C1 segment of cervical spinal cord (tissue), 14 donors: ENCODE measurements at places on chromosomes 7 and 10.
A peak's percentile ranks its signal among the peaks of the same experiment; 100 is the strongest.

DNA sequence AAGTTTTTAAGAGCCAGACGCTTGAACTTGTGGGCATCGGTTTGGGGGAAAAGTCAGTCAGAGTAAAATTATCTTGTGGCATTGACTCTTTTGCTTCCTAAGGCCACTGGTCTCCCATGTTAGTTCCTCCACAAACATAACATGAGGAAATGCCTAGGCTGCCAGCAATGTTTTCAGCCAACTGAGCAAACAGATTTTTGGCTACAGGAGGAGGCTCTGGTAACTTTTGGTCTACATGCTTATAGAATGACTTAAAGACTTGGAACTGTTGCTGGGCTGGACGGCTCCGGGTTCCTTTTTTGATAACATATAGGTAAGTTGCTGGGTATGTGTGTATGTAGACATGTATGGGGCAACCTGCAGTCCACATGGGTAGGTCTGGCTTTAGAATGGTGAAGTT lies 9.6 kb upstream of the ZNF239 start:
- no peak for DNase-seq

- DNase-seq, result no peak
Observed at GRCh38 chr7:113622796-113623195, 296.0 kb downstream of the PPP1R3A start.

DNA sequence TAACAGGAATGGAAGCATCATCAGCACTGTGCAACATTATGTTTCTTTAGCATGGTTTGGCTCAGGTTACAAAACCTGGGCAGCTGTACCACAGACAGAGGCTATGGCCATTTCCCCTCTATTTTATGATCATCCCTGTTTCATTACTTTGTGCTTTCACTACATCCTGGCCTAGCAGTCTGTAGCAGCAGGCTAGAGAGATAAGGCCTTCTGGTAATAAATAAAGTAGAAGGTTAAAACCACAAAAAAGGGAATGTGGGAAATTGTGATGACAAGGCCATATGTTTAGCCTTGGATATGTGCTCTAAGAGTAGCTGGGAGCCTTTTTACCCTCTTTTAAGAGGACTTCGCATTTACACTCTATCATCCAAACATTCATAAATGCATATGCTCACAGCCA lies 266.2 kb upstream of the PHF14 start:
- DNase-seq, result no peak

DNA sequence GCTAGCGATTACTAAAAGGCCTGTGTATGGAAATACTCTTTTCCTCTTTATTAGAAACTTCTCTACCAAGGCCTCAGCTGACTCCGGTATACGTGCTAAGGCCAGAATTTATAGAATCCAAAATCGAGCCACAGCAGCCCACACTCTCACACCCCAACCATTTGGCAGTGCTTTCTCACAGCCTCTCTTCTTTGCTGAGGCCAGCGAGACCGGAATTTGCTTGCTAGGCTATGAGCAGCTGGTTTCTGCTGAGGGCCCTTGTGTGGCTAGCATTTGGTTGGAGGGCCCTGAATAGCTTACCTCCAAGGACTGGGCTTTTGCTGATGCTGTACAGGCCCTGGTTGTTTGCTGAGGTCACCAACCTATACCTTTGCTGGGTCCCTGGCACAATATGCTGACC lies 46.1 kb downstream of the ITGB8 start:
- no peak for DNase-seq

GRCh38 chr10:93189944-93190343 lies 116.3 kb downstream of the CYP26A1 start:
- DNase-seq, result no peak

- DNase-seq, result no peak
Observed at GRCh38 chr10:43852644-43853214, 204.0 kb upstream of the ZNF32 start.

DNA sequence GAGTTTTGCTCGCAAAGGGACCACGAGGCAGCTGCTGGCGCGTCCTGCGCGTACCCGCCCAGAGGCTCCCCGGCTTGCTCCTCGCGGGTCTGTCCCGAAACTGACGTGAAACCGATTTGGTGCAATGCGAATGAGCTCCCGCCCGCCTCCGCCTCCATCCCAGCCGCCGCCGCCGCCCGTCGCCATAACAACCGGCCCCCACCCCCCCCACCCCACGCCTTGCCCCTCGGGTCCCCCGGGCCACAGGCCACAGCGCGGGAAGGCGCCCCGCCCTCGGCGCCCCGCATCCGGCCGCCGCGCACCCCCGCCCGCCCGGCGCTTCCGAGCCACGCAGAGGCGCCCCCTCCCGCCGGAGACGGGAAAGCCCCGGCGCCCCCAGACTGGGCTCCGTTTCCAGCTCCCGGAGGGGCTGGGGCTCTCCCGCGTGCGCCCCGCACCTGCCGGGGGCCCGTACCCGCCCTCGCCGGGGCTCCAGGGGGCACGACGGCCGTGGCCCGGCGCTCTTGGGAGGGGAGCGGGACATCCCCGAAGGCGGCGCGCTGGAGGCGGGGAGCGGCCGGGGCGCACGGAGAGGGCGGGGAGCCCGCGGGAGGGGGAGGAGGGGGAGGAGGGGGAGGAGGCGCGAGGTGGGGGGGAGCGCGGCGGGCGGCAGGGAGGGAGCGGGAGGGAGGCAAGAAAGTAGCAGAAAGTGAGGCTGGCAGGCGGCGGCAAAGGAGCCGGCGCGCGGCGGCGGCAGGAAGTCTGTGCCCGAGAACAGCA lies at the start of gene CAMK1D:
Gene CAMK1D (plus strand): TSS at position 678 of the 759 bp plus-strand sequence.
- DNase-seq, result peak; percentile 33

DNA sequence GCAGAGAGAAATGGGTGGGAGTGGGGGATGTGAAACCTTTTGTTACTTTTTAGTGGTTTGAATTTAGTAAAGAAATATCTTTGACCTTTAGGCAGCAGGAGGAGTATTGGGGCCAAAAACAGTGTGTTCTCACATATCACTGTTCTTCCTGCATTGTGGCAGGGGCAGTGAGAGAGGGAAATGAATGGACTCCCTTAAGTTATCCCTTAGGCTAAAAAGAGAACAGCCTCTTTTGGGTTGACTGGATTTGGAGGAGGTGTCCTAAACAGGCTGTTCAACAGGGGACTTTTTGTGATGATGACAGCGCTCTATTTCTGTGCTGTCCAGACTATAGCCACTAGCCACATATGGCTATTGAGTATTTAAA lies 22.3 kb downstream of the ZNF775 start:
- no peak for DNase-seq

GRCh38 chr7:44767912-44768627 lies 19.4 kb downstream of the ZMIZ2 start:
- DNase-seq, result no peak

- DNase-seq, result peak; percentile 23
Observed at GRCh38 chr7:149850716-149851115, 12.5 kb downstream of the ZNF862 start.

DNA sequence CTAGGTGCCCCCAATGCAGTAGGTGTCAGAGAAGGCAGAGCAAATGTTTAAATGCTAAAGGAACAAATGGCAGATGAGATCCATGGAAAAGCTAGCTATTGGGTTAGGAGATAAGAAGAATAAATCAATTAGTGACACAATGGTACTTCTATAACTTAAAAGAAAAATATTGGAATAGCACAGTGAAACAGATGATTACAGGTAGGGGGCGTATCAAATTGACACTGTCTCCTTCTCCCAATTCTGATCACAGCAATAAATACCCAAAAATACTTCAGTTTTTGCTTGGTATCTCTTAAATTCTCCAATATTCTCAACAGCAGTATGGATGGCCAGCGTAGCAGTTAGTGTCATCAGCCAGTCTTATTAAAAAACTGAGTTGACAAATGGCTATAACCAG lies 5.2 kb downstream of the FRA10AC1 start:
- DNase-seq, result no peak

GRCh38 chr10:3196958-3197347 lies 24.4 kb upstream of the PITRM1 start:
- no peak for DNase-seq
